Lung (tissue), 17 donors: ENCODE measurements at places on chromosomes 5 and 9.

DNA sequence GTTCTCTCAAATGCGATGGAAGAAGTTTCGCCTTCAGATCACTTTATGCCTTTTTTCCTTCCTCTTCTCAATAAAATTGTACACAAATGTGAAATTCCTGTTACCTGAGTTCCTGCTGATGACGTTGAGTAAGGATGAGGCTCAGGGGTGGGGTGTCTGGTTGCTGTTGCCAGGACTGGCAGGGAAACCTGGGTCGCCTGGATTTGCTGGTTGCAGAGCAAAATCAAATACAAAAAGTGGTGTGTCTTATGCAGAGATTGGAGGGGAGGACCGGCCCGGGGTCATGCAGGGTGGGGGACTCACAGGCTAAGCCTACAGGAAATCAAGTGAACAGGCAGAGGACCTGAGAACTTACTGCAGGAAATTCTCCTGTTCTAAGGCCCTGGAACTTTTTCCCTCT lies 39.2 kb downstream of the ANXA2R start:
- no peak for DNase-seq

DNA sequence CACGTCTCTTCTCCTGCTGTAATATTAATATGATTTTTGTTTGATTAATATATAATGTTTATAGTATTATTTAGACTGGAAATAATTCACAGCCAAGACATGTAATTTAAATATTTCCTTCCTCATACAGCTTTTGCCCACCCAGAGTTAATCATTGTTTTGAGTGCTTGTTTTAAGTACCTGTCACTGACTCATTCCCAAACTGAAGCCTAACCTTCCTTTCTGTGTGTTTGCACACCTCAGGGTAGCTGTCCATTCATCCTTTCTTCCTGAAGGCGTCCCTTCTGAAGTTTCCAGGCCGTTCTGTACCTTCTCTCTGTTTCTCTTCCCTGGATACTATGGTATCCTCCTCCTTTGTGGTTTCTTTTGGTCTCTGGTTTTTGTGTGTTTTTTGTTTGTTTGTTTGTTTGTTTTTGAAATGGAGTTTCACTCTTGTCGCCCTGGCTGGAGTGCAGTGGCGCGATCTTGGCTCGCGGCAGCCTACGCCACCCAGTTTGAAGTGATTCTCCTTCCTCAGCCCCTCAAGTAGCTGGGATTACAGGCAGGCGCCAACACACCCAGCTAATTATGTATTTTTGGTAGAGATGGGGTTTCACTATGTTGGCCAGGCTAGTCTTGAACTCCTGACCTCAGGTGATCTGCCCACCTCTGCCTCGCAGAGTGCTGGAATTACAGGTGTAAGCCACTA lies 312.4 kb downstream of the DOCK8 start:
- DNase-seq, result no peak

- DNase-seq, result peak; percentile 19
Measured at GRCh38 chr5:129199308-129199707, 104.8 kb downstream of the ISOC1 start.

GRCh38 chr9:91945277-91946085 lies 4.5 kb downstream of the ROR2 start:
- peak; percentile 97 for DNase-seq

GRCh38 chr5:135332519-135333150 lies 66.4 kb downstream of the MACROH2A1 start:
- peak; percentile 81 for DNase-seq

- no peak for DNase-seq
Measured at GRCh38 chr5:180161420-180162303, 47.3 kb downstream of the RASGEF1C start.

- DNase-seq, result peak; percentile 60
Measured at GRCh38 chr9:69549310-69550202, 122.6 kb downstream of the APBA1 start.

GRCh38 chr9:126360073-126360472 lies 33.4 kb downstream of the MVB12B start:
- no peak for DNase-seq

- DNase-seq, result no peak
Measured at GRCh38 chr5:150662731-150663516, 1.9 kb downstream of the MYOZ3 start.

DNA sequence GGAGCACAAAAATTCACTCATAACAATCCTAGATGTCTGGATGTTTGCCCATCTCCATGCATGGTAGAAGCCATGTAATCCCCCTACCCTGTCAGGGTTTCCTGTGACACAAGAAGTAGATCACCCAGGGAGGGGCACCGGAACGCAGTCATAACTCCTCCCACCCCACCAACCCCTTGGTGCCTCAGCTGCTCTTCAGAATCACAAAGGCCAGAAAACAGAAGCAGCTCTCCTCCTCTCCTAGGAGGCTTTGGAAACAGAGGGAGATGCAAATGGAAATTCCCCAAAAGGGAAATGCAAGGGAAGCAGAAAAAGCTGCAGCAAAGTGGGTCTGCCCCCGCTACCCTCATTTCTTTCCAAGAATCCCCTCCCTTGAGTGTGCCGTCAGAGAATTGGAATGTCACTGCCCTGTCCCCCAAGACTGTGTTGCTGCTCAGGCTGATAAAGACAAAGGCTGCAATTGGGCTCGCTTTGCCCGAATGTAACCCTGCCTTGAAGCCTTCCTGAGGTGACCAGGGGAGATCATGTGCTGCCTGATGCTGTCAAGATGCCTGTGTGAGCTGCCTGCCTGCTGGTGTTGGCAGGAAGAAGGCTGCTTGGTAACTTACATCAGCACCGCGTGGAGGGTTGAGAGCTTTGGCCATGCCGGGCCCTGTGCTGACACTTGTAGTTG lies 65.5 kb upstream of the ABCA1 start:
- DNase-seq, result peak; percentile 92

DNA sequence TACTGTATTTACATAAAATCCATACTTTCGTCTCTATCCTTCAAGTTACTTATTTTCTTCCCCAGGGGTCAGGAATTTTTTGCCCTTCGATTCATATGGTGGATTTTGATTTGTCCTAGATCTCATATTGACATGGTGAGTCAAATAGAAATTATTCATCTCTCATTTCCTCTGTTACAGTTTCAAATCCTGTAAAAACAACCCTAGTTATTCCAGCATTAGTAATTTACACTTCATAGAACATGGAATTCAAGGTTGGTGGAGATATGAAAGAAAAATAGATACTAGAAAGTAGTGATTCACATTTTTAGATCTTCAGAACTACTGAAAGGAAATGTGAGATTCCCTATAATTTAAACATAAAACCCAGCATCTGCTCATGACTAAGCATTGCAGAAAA lies 1331.0 kb upstream of the CDH9 start:
- DNase-seq, result no peak

- DNase-seq, result no peak
Measured at GRCh38 chr9:72480921-72481320, 40.5 kb upstream of the TMC1 start.

GRCh38 chr9:36264896-36265295 lies 6.6 kb upstream of the GNE start:
- DNase-seq, result no peak

- DNase-seq, result peak; percentile 93
Measured at GRCh38 chr5:100903039-100903887, at the start of gene ST8SIA4. Gene ST8SIA4 (minus strand): TSS chr5:100903282. CDS start chr5:100902955, 327 bp downstream.

DNA sequence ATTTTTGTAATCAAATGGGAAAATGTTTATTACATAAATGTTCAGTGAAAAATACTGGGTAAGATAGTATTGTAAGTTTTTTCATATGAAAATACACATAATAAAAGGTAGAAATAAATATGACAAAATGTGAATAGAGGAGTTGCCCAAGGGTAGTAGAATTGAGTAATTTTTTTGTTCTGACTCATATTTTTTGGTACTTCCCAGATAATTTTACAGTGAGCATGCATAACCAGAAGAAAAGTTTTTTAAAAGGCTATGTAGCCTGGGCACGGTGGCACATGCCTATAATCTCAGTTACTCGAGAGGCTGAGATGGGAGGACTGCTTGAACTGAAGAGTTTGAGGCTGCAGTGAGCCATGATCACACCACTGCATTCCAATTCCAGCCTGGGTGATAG lies 116.9 kb downstream of the PIP5K1B start:
- DNase-seq, result no peak
